CD14-positive monocyte (primary cell): ENCODE measurements at places on chromosomes 16 and 17.

DNA sequence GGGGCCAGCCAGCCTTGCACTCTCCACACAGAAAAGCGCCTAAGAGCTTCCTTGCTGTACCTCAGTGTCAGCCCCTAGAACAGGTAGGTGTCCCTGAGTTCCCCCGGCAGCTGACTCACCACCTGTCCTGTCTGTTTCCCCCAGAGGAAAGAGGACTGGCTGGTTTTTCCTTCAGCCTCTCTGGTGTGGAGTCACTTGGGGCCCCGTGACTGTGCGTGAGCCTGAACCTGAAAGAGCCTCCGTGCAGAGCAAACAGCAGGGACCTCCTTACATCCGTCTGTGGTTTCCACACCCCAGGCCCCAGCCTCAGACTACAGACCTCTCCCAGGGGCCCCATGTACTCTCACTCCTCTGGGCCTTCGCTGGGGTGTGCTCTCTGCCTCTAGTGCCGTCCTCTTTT, 87.8 kb downstream of the GNAO1 start:
- no peak for DNase-seq

GRCh38 chr16:85089525-85089924, 22.7 kb downstream of the CIBAR2 start:
- DNase-seq, result no peak

GRCh38 chr16:87541147-87541871, 48.5 kb upstream of the ZCCHC14 start:
- no peak for DNase-seq

GRCh38 chr17:81170727-81171494, 4.9 kb upstream of the AATK start:
- DNase-seq, result no peak

- DNase-seq, result no peak
Measured at GRCh38 chr17:4706121-4706520, 2.2 kb upstream of the PELP1 start.

- DNase-seq, result no peak
Measured at GRCh38 chr17:81239714-81240555, 817 bp downstream of the NDUFAF8 start.

- no peak for DNase-seq
Measured at GRCh38 chr16:70594569-70594968, 51.8 kb upstream of the IL34 start.

DNA sequence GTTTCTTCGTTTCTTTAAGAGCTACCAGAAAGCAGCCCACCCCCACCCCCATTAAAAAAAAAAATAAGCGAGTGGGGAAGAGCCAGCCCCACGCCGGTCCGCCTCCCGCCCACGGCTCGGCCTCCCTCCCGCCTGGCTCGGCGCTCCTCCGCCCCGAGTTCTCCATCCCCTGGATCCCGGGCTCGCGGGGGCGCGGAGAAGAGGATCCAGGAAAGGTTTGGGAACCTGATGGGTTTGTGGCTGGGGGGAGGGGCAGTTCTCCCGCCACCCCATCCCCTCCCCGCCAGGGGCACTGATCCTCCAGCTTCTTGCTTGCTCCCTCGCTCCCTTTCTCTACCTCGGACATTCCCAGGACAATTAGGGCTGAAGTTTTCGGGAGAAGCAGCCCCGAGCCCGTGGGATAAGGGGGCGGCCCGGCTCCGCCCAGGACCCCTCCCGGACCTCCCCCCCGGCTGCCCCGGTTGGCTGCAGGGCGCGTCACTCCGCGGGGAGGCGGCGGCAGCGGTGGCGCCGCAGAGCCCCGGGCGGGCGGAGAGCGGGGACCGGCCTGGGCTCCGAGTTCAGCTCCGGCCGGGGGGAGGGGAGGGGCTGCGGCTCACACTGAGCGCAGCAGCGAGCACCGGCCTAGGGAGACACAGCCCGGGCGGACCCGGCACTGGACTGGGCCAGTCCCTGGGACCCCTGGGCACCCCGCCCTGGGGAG, 1.0 kb upstream of the SALL1 start:
- DNase-seq, result no peak

DNA sequence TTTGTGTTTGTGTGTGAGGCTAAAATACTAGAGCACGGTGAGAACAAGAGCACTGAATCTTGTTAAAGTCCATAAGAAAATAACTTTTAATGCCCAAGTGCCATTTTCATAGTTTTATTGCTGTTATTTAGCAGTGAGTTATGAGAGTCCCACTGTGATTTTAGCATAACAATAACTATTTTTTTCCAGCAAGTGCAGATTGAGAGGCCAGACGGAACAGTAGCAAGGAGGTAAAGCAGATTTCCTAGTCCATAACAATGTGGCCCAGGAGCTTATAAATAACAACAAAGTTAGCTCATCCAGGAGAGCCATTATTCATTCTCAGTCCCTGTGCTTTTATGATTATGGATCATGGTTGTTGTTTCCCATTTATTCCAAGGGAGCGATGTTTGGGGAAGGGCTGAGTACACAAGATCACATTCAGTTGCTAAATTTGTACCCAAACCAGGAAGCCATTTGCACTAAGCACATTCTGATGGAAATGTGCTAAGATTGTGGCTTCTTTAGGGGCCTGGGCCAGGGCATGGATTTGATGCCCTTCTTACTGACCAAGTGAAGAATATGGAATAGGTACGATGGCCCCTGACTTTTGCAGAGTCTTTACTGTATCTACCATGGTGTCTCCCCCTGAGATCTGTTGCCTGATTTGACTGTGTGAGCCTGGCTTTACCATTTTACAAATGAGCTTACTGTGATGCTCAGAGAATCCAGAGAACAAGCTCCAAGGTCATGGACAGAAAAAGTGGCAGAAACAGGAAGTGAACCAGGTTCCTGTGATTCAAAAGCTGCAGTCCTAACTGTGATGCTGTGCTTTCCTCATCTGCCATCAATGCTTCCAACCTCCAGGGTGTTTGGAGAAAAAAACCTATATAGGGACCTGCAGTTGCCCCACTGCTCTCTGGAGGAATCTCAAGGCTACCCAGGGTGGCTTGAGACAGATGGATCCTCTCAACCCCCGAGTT, 204.7 kb upstream of the HSBP1 start:
- no peak for DNase-seq

- DNase-seq, result no peak
Measured at GRCh38 chr16:57166451-57166850, 19.4 kb downstream of the PSME3IP1 start.

DNA sequence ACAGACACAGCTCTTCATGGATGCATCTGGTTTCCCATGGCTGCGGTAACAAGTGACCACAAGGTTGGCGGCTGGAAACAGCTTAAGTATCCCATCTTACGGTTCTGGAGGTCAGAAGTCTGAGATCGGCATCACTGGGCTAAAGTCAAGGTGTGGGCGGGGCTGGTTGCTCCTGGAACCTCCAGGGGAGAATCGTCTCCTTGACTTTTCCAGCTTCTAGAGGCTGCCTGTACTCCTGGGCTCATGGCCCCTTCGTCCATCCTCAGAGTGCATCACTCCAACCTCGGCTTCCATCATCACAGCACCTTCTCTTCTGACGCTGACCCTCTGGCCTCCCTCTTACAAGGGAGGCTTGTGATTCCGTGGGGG, 12.9 kb upstream of the CRISPLD2 start:
- DNase-seq, result no peak

- DNase-seq, result no peak
Measured at GRCh38 chr16:4578961-4579530, 22.9 kb downstream of the C16orf96 start.

DNA sequence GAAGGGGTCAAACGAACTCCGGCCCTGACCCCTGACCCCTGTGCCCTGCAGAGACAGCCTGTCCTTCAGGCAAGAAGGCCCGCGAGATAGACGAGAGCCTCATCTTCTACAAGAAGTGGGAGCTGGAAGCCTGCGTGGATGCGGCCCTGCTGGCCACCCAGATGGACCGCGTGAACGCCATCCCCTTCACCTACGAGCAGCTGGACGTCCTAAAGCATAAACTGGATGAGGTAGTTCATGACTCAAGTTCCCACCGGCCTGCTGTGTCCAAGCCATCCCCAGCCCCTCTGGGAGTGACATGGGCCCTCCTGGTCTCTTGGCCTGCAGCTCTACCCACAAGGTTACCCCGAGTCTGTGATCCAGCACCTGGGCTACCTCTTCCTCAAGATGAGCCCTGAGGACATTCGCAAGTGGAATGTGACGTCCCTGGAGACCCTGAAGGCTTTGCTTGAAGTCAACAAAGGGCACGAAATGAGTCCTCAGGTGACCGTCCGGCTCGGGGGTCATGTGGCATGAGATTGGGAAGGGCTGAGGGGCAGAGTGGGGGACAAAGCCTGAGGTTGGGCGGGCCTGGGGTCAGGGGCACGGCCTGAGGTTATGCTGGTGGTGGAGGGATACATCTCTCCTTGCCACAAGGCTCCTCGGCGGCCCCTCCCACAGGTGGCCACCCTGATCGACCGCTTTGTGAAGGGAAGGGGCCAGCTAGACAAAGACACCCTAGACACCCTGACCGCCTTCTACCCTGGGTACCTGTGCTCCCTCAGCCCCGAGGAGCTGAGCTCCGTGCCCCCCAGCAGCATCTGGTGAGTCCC, 5.7 kb downstream of the MSLN start:
- no peak for DNase-seq

DNA sequence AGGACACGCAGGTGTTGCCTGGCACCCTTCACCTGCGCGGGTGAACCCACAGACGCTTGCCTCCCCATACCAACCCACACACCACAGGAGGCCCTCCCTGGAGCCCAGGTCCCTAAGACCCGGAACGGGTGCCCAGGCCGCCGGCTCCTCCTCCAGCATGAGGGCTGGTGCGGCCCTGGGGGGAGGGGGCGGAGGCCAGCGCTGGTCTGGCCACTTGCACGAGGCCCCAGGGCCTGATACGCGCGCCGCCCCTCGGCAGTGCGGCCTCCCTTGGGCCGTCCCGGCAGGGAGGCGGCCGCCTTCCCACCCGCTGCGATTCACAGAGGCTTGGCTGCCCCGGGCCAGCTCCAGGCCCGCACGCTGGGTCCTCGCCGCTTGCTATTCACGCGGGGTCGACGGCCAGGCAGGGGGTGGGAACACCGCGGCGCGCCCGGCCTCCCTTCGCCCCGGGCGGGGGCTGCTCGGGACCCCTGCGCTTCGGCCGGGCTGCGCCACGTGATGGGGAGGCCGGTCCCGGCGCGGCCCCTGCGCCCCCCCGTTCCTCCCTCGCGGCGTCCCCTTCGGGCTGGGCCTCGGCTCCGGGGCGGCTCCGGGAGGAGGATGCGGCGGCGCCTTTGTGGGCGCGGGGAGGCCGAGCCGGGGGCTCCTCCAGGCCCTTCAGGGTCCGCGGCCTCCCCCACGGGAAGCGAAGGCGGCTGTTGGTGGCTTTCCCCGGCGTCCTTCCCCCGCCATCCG, 685 bp downstream of the FASN start:
- DNase-seq, result peak; percentile 3

GRCh38 chr17:2028737-2029136, 1.2 kb upstream of the DPH1 start:
- DNase-seq, result no peak

- DNase-seq, result no peak
Measured at GRCh38 chr17:2176499-2177169, 121.7 kb downstream of the HIC1 start.

- DNase-seq, result no peak
Measured at GRCh38 chr17:33858682-33859081, 396.4 kb upstream of the CCL2 start.

DNA sequence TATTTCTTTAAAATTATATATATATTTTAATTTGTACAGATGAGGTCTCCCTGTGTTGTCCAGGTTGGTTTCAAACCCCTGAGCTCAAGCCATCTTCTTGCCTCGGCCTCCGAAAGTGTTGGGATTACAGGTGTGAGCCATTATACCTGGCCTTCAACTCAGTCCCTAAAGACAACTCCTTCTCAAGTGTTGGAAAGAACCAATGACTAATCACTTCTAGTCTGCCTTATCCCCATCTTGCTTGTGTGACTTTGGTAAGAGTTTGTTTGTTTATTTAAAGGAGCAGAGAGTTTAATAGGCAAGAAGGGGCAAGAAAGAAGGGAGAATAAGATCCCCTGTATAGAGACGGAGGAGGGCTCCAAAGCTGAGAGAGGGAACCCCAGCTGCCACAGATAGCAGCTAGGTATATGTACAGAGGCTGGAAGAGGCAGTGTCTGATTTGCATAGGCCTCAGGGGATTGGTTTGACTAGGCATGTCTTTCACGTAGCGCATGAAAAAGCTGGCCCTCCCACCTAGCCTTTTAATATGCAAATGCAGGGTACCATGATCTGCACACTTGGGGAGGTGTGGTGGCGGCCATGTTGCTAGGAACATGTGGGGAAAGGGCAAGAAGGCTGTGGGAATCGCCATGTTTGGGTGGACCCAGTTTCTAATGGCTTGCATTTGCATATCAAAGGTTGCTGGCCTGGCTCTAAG, 21.5 kb downstream of the ABCC1 start:
- DNase-seq, result no peak

DNA sequence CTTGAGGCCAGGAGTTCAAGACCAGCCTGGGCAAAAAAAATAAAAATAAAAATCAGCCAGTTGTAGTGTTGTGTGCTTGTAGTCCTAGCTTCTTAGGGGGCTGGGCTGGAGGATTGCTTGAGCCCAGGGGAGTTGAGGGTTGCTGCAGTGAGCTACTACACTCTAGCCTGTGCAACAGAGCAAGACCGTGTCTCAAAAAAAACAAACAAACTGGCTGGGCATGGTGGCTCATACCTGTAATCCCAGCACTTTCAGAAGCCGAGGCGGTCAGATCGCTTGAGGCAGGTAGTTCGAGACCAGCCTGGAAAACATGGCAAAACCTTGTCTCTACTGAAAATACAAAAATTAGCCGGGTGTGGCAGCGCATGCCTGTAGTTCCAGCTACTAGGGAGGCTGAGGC, 4.9 kb upstream of the UBALD2 start:
- no peak for DNase-seq

- peak; percentile 30 for DNase-seq
Measured at GRCh38 chr17:44314869-44315661, 6.7 kb downstream of the RUNDC3A start.

- DNase-seq, result no peak
Measured at GRCh38 chr16:10333321-10334032, 52.4 kb upstream of the ATF7IP2 start.

- DNase-seq, result no peak
Measured at GRCh38 chr17:49548051-49548505, 27.6 kb upstream of the NXPH3 start.

DNA sequence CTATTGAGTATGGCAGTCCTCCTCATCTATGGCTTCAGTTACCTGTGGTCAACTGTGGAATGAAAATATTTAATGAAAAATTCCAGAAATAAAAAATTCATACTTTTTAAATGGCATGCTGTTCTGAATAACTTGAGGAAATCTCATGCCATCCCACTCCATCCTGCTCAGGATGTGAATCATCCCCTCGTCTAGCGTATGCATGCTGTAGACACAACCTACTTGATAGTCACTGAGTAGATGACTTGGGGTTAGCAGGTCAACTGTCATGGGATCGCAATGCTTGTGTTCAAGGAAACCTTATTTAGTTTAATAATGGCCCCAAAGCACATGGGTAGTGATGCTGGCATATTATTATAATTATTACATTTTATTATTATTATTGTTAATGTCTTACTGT, 4.8 kb upstream of the VAC14 start:
- no peak for DNase-seq

GRCh38 chr17:58639681-58640080, 52.2 kb downstream of the TEX14 start:
- no peak for DNase-seq
